ENCODE measurements at places on chromosomes 3 and 15. TPM values are rescaled to one million over a fixed set of nuclear protein-coding genes. Genes with fewer than 3 reads are reported as not detected.

DNA sequence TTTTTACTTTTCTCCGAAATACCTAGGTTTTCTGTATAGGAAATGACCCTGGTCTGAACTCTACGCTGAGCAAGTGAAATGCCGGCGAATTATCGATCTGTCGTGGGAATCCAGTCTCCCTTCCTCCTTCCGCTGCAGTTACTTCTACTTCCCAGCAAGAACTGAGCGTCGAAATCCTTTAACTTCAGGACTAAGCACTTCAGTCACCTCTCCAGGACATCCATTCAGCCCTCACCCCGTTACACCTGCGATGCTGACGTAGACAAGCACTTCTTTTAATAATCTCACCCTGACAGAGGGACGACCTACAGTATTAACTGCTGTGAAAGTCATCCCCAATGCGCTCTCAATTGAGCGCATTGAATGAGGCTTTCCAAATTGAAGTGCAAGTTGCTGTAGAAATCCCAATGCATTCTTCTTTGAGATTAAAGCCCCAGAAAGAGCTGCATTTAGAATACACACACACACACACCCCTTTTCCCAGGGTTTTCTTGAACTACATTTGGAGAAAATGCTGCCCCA, 1.3 kb downstream of the TOP2B start:
- DNase-seq = no peak

DNA sequence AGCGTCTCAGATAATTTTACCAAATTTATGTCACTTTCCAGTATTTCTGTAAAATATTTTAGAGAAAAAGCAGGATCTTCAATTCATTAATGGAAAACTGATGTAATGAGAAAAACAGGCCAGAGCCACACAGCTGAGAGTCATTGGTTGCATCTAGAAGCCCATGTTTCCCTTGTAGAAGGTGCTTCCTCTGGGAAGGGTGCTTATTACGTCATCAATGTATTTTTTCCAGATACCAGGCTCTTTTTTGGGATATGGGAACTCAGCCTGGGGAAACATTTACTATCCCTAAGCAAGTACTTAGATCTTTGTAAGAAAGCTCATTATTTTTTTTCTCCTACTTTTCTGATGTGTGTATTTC, 89.1 kb upstream of the PHLDB2 start:
- no peak for DNase-seq

- DNase-seq = peak; percentile 77
These were observed 4.4 kb downstream of the SH3BP5 start for GRCh38 chr3:15327941-15328340.

- no peak for DNase-seq
These were observed 50.2 kb upstream of the C15orf39 start for GRCh38 chr15:75151214-75152128.

GRCh38 chr3:126998728-126999127, 15.8 kb downstream of the PLXNA1 start:
- DNase-seq = no peak

The NR2E3 gene
- total RNA-seq = not detected

The RASL12 gene
- 11.5 TPM for total RNA-seq

- no peak for DNase-seq
These were observed 33.6 kb downstream of the RPL39L start for GRCh38 chr3:187105700-187106099.

DNA sequence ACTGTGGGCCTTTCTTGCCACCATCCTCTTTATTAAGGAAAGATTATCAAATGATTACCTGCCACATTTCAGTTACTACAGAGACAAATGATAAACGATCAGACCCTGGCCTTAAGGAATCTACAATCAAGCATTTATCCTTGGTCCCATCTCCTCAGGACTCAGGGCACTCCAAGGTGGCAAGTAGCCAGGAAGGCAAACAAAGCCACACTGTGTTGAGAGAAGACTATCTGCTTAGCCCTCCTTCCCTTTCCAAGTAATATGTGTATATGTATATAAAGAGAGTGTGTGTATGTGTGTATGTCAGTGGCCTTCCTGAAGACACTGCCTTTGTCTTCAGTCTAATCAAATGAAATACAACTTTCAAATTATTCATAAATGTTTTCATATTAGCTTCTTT, 490.1 kb upstream of the ATP11B start:
- no peak for DNase-seq

The UCN2 gene
- 0.48 TPM for total RNA-seq

The SLC22A14 gene
- total RNA-seq = 0.24 TPM

DNA sequence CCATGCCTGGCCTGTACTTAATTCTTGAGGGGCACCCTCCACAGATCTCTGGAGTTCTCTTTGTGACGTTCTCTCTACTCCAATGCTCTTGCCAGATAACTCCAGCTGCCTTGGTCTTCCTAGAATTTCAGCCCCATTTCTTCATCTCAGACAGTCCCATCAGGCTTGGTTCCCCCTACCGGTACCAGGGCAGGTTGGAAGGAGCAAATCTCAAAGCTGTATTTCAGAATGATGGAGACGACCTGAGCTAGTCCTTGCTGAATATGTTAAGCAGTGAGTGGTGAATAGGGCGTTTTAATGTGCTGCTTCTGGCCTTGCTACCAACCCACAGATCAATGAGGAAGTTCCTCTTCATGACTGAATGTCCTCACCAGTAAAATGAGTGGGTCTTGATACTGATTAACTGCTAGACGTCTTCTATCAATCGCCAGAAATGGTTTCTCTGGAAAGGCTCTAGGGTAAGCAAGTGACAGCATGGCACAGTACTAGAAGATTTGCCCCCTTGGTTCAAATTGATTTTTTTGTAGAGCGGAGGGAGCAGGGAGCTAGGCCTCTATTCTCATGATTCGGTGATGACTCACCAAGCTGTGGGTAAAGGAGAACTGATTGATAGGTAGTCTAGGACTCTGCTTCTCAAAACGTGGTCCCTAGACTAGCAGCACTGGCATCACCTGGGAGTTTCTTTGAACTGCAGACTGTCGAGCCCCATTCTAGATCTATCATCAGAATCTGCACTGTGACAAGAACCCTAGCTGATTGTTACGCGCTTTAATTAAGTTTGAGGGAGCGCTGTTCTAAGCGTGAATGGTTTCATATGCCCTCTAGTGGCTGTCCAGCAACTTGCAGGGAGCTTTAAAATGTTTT, 67.8 kb downstream of the UBP1 start:
- DNase-seq = no peak

GRCh38 chr15:49901996-49902684, 216.9 kb downstream of the ATP8B4 start:
- DNase-seq = no peak

The AGBL1 gene
- total RNA-seq = 0.19 TPM

GRCh38 chr15:28881170-28881569, 4.6 kb upstream of the APBA2 start:
- DNase-seq = no peak

The ABTB1 gene
- 25.5 TPM for total RNA-seq

The TRNT1 gene
- total RNA-seq = 13.2 TPM

- DNase-seq = no peak
These were observed 40.1 kb downstream of the REC114 start for GRCh38 chr15:73483053-73483452.

DNA sequence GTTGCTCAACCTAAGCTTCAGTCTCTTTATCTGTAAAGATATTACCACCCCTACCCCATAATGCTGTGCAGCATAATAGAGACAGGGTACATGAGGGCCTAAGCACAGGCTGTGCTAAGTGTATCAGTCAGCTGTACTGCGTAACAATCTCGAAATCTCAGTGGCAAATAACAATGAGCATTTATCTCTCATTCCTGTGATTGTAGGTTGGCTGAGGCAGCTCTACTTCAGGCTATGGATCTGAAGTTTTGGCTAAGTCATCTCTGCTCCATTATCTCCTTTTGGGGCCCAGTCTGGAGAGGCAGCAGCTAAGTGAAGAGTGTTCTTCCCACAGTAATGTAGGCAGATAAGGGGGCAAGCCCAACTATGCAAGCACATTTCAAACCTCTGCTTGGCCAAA, 7.1 kb upstream of the SLC6A11 start:
- DNase-seq = no peak

- no peak for DNase-seq
These were observed 208.4 kb downstream of the PLOD2 start for GRCh38 chr3:145952536-145952935.

The CHL1 gene
- 2.5 TPM for total RNA-seq

DNA sequence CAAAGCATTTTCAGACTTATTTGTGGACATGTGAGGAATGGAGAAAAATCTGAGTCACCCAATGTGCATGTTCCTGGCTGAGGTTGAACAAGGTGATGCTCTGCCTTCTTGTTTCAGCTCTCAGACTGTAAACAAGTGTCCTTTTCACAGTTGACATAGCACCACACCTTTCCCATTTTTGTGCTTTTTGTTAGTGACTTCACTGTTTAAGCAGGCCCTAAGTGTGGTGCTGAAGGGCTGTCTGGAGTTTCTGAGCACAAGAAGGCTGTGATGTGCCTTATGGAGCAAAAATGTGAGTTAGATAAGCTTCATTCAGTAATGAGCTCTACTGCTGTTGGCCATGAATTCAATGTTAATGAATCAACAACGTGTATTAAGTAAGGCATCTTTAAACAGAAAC, 20.4 kb downstream of the ABI3BP start:
- no peak for DNase-seq

The LRRK1 gene
- 3.5 TPM for total RNA-seq

- DNase-seq = no peak
These were observed 8.0 kb downstream of the ABHD10 start for GRCh38 chr3:111986800-111987199.

DNA sequence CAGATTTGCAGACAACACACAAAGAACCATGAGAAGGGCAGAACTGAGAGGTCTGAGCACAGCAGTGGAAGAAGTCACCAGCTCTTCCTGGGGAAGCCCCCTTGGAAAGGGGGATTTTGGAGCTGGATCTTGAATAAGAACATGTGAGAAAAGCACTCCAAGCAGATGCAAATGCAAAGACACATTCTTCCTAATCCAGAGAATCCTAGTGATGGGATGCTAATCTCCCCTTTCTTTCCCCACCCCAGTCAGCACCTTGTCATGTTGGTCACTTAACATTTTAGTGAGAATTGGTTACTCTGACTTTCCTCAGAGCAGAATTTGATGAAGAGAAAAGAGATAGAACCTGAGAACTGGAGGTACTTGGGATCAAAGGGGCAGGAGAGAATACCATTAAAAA, 148.5 kb downstream of the SSR3 start:
- DNase-seq = no peak

DNA sequence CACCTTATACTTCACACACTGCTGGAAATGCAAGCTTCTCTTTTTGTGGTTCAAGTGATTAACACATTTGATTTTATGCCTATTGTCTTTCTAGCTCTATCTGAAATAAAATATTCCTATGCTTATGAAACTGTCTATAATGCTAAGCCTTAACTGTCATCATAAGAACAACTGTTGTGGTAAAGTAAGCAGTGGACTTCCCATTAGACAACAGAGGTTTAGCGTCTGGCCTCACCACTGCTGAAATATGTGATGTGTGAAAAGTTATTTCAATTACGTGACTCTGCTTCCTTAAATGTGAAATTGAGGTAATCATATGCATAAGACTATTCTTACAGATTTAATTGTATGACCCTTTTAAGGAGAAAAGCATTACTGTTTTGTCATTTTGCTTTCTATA, 140.2 kb upstream of the LYSMD4 start:
- DNase-seq = no peak

- DNase-seq = no peak
These were observed 26.9 kb downstream of the MAP1A start for GRCh38 chr15:43544266-43544665.

GRCh38 chr3:36942638-36943248, 2.1 kb downstream of the TRANK1 start:
- peak; percentile 47 for DNase-seq

The DLEC1 gene
- 0.22 TPM for total RNA-seq

GRCh38 chr15:91627473-91628278, 225.8 kb upstream of the SLCO3A1 start:
- no peak for DNase-seq

DNA sequence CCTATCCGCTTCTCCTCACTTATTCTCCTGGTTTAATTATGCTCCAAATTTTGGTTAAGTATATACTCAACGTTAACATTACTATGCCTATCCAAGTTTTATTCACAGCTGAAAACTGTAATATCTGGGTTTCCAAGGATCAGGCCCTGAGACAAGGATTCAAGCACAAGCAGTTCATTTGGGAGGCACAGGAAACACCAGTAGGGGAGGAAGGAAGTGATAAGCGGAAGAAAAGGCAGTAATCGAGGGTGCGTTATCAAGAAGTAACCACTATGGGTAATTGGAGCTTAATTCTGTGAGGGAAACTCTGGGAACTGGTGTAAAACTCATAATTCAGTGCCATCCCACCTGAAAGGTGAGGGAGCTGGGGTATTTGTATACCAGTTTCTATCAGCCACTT, 120.3 kb downstream of the KCNAB1 start:
- DNase-seq = no peak

DNA sequence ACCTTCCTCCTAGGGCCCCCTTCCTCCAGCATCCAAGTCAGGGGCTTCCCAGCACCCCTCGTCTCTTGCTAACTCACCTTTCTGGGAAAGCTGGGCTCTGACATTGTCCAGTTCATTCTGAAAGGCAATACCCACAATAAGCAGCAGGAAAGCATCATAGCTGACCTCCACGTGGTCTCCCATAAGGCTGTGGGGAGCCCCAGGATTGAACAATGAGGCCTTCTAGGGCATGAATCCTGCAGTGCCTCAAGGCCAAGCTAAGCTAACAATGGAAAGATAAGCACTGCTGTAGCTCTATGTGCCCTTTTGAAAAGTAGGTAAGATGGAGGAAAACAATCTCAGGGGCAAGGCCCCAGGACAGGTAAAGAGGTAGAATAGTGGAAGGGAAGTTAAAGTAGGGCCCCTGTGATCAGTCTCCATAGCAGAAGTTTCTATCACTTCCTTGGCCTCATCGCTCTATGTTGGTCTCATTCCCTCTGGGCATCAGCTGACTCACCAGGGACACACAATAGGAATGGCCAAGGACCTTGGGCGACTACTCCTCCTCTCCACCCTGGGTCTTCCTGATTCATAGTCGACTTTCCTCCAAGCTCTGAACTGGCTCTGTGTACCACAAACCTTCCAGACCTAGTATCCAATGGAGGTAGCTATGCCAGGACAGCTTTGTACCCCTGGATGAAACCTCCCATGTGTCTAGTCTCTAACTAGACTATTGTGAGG, 11.7 kb downstream of the TRAIP start:
- no peak for DNase-seq

The HYKK gene
- total RNA-seq = 5.1 TPM

The RGMA gene
- 16.5 TPM for total RNA-seq

DNA sequence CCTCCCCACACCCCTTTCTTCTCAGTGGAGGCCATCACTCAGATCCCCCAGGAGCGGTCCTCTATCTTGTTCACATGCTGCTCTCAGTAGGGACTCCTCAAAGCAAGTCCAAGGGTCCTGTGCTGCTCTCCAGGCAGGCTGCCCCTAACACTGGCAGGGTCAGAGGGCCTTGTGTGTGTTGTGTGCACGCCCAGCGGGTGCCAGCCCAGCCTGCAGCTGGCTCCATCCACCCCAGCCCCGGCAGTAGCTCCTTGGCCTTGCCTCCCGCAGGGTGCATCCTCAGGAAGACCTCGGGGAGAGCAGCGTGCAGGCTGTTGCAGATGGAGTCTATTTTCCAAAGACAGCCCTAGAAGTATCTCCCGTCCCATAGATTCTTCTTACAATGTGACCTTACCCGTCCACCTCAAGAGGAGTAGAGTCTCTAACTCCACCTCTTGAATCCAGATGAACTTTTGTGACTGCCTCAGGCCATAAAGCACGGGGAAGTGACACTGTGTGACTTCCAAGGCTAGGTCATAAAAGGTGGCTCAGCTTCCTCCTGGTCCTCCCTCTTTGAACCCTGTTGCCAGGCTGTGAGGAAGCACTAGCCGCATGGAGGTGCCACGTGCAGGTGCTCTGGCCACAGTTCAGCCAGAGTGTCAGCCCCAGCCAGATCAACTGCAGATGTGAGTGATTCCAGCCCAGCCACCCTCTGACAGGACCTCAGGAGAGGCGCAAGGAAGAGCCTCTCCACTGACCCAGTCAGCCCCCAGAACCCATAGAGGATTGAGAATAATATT, 531.6 kb downstream of the SHQ1 start:
- no peak for DNase-seq

Data from cardiac septum (tissue), 1 donor.